ENCODE measurements at places on chromosomes 6 and 20. TPM values are rescaled to one million over a fixed set of nuclear protein-coding genes. Genes with fewer than 3 reads are reported as not detected.
A peak's percentile ranks its signal among the peaks of the same experiment; 100 is the strongest.

- no peak for DNase-seq
These were observed 1.3 kb downstream of the C20orf144 start for GRCh38 chr20:33663161-33664084.

Gene SLC17A1
- not detected for total RNA-seq

DNA sequence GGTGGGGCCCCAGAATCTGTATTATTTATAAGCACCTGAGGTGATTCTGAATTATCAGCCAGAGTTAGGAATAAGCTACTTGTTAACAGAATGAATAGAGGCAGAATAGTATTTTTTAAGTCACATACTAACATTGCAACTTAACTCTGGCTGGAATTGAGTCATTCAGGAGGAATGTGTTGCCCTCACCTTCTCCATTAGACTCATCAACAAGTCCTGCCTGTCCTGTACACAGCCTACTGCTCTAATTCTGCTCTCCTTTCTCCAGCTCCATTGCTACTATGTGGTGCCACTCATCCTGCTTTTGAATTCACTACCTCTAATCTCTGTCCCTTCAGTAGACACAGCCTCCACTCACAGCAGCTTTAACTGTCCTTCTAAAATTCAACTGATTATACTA is 669.4 kb downstream of the DHX35 start:
- peak; percentile 19 for DNase-seq

GRCh38 chr6:87100216-87100615 is 5.3 kb upstream of the CGA start:
- DNase-seq, result no peak

Gene ISM1
- total RNA-seq, result not detected

GRCh38 chr6:138555421-138555988 is 56.2 kb upstream of the NHSL1 start:
- no peak for DNase-seq

Gene NOX3
- total RNA-seq, result not detected

Gene PM20D2
- 26.4 TPM for total RNA-seq

GRCh38 chr6:5438922-5439584 is 177.7 kb downstream of the FARS2 start:
- DNase-seq, result no peak

DNA sequence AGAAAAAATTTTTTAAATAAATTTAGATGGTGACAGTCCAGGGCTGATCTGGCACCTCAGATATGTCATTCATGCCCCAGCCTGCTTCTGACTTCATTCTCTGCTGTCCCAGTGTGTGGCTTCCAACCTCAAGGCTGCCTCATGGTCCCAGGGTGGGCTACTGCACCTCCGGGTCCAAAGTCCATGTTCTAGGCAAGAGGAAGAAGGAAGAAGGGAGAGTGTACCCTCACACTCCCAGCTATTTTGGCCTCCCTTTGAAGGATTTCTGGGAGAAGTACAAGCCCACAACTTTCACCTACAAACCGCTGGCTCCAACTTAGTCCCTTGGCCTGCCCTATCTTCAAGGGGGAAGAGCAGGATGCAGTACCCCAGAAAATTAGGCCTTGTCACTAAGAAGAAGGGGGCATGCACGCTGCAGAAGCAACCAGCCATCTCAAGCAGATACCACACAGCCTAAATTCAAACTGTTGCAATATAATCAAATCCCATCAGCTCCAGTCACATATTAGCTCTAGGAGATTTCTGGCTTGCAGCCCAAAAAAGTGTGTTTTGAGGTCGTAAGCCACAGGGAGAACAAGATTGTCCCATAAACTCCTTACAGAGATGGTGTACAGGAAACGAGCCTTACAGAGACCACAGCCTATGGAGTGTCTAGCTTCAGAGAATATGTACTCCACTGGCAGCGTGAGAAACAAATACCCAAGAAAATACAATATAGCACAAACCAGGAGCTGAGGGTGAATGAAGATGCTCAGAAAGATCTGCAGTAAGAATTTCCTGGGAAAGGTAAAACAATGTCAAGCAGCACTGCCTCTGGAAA is 906 bp upstream of the BTN3A2 start:
- no peak for DNase-seq

- DNase-seq, result no peak
These were observed 8.2 kb downstream of the EDN3 start for GRCh38 chr20:59308493-59309201.

Gene CDK19
- total RNA-seq, result 17.6 TPM

DNA sequence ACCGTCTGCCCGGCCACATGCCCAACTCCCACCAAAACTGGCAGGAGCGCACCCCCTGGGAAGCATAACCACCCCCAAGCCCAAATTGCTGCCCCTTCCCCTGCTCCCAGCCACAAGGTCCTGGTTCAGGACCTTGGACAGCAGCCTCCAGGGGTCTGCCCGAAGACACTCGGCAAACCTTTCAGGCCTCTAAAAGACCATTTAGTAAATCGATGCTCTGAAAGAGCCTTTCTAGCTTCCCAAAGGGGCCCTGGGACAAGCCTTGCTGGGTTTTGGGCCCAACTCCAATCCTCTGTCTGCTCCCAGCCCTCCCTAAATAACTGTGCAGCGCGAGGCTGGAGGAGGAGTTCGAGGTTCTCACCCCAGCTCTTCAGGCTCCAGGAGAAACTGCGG is 30.5 kb downstream of the GRM4 start:
- DNase-seq, result no peak

- DNase-seq, result no peak
These were observed 185.8 kb downstream of the QKI start for GRCh38 chr6:163600331-163600730.

- DNase-seq, result no peak
These were observed 251.0 kb downstream of the SYNE1 start for GRCh38 chr6:152386131-152386530.

- no peak for DNase-seq
These were observed 73.5 kb downstream of the TNFRSF21 start for GRCh38 chr6:47235964-47236760.

DNA sequence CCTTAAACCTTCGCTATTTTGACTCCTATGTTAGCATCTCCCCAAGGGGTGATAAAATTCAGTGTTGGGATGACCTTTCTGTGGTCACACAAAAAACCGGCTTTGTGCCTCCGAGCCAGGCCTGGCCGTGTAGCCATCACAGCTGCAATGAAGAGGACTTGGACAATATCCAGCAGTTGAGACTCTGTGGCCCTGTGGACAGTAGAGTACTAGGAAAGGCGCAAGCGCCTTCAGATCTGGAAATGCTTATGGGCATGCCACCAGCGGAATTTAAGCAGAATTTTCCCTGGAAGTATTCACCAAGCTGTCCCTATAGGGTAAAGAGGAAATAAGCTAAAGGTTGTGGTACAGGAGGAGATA is 63.3 kb upstream of the SLC2A12 start:
- DNase-seq, result no peak

DNA sequence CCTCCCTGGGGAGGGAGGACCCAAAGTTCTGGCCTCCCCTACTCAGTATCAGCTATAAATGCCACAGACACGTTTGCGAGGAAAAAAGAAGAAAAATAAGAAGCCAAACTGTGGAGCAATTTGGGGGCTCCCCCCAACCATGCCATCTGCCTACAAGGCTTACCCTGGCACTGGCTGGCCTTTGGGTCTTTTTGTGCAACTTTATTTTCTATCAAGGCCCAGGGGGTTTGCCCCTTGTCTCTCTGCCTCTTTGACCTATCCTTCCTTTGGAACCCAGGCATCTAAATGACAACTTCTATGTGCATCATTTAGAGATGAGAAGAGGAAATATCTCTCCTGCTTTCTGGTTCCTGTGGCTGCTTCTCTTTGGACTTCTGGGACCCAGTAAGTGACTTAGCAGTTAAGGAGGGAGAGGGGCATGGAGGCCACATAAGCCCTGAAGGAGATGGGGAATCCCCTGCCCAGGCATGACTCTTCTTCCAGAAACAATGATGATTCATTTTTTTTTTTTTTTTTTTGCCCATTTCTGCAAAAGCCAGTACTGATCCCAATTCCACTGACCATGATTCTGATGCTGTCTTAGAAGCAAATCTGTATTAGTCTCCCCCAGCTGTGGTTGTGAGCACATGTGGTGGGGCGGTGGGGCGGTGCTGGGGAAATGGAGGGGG is at the start of gene MUC22:
TSS of gene MUC22 (plus strand) at position 82 of the 668 bp plus-strand sequence. CDS start at position 315, 233 bp downstream.
- peak; percentile 63 for DNase-seq
